Fibroblast of skin of scalp (primary cell): ENCODE measurements at places on chromosomes 5 and 9.

DNA sequence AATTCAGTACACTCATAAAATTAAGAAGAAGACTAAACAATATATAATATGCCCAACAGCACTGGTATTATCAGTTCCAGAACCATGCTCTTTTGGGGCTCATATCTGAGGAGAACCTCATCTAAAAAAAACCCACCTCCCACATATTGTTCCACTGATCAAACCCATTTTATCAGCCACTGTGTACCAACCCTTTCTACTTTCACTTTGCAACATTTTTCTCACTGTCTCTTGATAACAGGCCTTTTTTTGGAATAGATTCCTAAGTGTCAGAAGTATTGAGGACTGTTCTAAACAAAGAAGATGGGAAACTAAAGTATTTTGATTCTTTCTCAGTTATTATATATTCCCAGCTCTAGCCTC lies 173.2 kb downstream of the GABRB2 start:
- DNase-seq, result no peak

DNA sequence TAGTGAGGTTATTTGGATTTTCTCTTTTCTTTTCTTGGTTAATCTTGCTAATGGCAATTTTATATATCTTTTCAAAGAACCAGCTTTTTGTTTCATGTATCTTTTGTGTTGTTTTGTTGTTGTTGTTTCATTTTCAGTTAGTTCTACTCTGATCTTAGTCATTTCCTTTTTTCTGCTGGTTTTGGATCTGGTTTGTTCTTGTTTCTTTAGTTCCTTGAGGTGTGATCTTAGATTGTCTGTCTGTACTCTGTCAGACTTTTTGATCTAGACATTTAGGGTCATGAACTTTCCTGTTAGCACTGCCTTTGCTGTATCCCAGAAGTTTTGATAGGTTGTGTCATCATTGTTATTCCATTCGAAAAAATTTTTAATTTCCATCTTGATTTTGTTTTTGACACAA lies 399.7 kb downstream of the TLE1 start:
- DNase-seq, result no peak

- DNase-seq, result no peak
These were observed 5.2 kb upstream of the GCNT4 start for GRCh38 chr5:75057561-75057960.

DNA sequence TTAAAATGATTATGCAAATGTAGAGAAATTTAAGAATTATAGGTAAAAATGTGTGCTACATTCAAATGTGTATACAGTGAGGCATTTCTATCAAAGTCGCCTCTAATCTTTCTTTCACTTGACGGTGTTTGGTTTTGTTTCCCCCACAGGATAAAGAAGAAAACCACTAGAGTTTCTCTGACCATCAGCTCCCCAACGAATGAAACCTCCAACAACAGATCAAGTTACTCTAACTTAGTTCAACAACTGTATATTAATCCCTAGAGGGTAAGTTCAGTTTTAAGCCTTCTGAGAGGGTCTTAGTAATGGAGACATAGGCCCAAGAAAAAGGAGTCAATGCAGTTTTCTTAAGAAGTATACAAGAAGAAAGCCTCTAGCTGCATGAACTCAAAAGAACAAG lies 11.5 kb upstream of the MYOT start:
- DNase-seq, result no peak

GRCh38 chr9:89225587-89225986 lies 47.0 kb upstream of the SHC3 start:
- DNase-seq, result no peak

GRCh38 chr5:179485845-179486575 lies 64.3 kb upstream of the RUFY1 start:
- DNase-seq, result no peak

DNA sequence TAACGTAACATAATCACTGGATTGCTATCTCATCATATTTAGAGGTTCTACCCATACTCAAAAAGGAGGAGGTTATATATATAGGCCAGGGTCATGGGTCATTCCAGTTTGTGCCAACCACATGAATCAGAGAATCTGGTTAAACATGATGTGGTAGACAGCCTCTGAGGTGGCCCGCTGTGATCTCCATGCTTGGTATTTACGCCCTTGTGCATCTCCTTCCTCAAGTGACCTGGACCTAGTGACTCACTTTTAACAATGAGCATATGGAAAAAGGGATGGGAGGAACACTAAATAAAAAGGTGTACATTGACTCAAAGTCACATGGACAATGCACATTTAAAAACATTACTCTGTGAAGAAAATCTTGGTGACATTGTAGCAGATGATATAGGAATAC lies 77.7 kb upstream of the CTNND2 start:
- no peak for DNase-seq
